Upper lobe of left lung (tissue), 6 donors: ENCODE measurements at places on chromosomes 3 and 15. TPM values are rescaled to one million over a fixed set of nuclear protein-coding genes. Genes with fewer than 3 reads are reported as not detected.

- peaks cover 41% of the 10 kb centered on the region for H3K36me3 ChIP-seq
- no peak for DNase-seq
- peaks cover 68% of the 10 kb centered on the region for H3K4me1 ChIP-seq
- no peak overlapping the region for H3K4me3 ChIP-seq
- H3K27me3 ChIP-seq: no peaks in the 10 kb centered on the region
Observed at GRCh38 chr3:133944641-133945380, 49.1 kb upstream of the RAB6B start.

DNA sequence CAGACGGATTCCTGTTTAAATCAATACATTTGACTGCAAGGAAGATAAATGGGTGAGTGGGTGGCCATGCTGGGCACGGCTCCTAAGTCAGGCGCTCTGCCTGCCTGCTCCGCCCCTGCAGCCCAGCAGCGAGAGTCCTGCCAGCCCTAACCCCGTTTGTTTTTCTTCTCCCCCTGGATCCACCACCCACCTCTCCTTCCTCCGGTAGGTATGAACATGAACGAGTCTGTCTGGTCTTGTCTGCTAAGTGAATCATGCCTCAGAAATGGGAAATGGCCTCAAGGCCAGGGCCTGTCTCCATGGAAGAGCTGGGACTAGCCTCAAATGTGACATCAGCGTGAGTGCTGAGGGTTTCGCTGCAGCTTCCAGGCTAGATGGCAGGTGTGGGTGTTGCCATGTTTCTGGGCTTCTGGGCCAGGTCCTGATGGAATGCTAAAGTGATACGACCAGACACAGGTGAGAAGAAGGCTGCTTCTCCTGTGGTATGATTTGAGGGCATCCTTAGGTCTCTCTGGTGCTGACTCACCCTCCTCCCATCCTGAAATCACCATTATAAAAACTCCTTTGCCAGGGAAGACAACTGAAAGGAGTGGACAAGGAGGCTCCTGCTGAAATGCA lies 5.6 kb upstream of the FEM1B start:
- no peaks in the 10 kb centered on the region for H3K27me3 ChIP-seq
- H3K36me3 ChIP-seq: no peaks in the 10 kb centered on the region
- H3K4me3 ChIP-seq: no peak overlapping the region
- no peak for DNase-seq
- H3K4me1 ChIP-seq: peaks cover 11% of the 10 kb centered on the region

GRCh38 chr3:192570315-192570714 lies 157.0 kb downstream of the FGF12 start:
- no peaks in the 10 kb centered on the region for H3K4me1 ChIP-seq
- H3K27me3 ChIP-seq: no peaks in the 10 kb centered on the region
- H3K4me3 ChIP-seq: no peak overlapping the region

- H3K27ac ChIP-seq: no peak overlapping the region
- H3K4me3 ChIP-seq: no peak overlapping the region
- H3K27me3 ChIP-seq: no peaks in the 10 kb centered on the region
- H3K36me3 ChIP-seq: peaks cover 26% of the 10 kb centered on the region
Observed at GRCh38 chr3:100756441-100756840, 47.1 kb downstream of the TFG start.

Gene GPR156
- not detected for total RNA-seq

Gene PRSS50
- total RNA-seq: 4.2 TPM

Gene SSR3
- 107 TPM for total RNA-seq
